ENCODE measurements at places on chromosomes 4 and X.

DNA sequence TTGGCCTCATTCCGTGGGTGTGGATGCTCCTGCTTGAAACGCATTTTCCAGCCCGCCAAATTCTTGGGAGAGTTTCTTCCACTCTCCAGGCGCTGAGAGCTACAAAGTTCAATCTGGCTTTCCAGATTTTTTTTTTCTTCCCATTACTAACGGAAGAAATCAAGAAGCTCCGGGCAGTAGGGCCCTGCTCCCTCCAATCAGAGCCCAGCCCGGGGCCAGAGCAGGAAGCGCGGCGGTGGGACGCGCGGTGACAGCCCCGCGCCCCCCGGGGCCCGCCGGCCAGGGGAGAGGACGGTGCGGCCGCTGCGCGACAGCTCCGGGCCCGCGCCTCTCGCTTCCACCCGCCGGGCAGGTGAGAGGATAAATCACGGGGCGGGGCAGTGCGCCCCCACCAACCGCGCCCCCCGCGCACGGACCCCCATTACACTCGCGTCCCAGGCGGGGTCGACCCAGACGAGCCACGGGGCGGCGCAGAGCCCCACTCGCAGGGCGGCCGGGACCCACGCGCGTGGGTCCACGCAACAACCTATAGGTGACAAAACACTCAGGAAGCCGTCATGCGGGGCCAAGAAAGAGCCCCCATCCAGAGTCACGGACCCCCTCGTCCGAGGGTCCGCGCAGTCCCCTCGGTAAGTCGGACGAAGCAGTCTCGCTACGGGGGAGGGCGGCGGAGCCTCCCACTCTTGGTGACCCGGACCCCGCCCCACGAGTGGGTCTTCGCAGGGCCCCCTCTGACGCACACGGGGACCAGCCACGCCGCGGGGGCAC lies 868 bp downstream of the AFAP1 start:
- no peak for DNase-seq

DNA sequence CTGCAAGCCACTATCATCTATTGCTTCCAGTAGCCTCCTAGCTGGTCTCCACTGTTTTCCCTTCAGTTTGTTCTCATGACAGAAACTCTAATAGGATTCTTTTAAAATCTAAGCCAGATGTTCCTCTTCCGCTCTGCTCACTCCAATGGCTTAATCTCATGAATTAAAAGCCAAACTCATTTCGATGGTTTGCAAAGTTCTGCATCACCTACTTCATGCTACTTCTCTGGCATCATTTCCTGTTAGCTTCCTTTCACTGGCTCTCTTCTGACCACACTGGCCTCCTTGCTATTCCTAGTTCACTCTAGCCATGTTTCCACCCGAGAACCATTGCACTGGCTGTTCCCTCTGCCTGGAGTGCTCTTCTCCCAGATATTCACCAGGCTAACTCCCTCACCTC lies 102.0 kb upstream of the LSM6 start:
- DNase-seq, result no peak

GRCh38 chr4:147509386-147509785 lies 28.5 kb downstream of the EDNRA start:
- DNase-seq, result no peak

DNA sequence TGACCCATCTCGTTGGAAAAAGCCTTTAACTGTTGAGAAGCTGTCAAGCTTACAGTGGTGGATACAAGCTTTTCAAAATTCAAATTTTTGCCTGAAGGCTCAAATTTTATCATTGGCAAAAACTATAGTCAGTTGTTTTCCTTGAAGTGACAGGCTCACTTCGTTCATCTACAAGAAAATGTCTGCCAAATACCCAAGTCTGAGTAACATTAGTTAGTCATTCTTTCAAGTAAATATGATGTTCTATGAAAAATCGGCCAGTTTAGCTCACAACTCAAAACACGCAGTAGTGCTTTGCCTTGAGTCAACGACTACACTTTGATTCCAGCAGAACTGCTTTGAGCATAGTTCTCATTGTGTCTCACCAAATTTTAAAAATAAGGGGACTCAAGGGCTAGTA lies 170.3 kb upstream of the MAMLD1 start:
- no peak for DNase-seq

DNA sequence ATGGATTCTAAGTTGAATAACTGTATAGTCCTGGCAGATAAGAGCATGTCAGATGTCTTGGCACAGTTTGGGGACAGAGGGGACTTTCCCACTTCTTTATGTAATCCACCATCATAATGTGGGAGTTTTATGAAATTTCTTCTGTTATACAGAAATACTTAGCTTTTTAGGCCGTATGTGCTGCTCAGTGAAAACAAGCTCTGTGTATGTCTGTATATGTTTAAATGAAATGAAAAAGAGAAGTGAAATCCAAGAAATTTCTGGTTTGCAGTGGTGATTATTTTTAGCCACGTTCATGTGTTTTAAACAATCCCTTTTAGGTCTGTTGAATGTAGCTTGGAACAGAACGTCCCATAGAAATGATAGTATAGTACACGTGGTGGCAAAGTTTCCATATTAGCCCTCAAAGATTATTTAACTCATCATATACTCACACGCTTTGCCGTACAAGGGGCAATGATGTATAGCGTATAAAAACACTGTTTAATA lies 41.0 kb downstream of the GAB1 start:
- peak; percentile 37 for DNase-seq

DNA sequence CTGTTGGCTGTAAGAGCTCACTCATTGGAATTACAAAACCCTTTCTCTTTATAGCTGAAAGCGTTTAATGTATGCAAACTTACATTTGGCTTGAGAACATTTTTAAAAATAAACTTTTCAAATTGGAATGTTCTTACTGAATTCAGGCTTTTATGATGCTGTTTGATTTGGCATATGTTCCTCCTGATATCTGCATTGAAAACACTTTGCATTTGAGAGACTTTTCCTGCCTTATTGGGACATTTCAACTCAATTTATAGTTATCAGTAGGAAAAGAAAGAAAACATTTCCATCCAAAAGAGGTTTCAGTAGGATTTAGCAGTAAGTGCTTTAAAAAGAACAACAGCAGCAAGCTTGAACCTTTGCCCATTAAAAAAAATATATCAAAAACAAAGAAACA lies 520.0 kb downstream of the IL1RAPL1 start:
- no peak for DNase-seq

DNA sequence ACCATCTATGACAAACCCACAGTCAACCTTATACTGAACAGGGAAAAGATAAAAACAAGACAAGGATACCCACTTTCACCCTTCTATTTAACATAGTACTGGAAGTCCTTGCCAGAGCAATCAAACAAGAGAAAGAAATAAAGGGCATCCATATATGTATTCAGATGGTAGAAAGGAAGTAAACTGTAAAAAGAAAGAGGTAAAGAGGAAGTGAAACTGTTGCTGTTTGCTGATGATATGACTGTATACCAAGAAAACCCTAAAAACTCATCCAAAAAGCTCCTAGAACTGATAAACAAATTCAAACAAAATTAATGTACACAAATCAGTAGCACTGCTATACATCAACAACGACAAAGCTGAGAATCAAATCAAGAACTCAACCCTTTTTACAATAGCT lies 538.7 kb upstream of the PABPC4L start:
- no peak for DNase-seq

DNA sequence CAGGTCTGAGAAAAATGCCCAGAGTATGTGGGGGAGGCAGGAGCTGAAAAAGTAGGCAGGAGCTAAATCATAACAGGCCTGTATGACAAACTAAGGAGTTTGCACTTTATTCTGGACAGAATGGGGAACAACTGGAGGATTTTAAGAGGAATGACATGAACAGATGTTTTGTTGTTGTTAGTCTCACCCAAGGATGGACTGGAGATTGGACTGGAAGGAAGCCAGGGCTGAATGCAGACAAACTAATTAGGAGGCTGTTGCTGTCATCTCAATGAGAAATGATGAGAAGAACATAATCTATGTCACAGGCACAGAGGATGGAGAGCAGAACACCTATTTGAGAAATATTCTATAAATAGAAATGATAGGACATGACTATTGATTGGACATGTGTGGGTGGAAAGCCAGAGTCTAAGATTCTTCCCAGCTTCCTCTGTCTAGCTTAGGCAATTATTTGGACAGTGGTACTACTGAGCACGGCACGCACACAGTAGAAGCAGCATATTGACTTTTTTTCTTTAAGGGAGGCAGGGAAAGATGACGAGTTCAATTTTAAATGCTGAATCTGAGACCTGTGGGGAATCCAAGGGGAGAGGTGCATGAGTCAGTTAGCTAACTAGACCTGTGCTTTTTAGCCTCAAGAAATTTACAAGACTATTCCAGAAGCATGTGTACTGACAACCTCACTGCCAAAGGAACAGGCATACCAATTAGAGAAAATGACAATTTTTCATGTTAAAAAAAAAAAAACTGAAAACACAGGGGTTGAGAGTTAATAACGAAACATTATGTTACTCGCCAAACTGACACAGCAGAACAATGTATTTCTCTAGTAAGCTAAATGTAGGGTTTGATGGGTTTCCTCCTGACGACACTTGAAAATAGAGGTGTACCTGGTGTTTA lies 963 bp upstream of the USO1 start:
- DNase-seq, result peak; percentile 41

GRCh38 chrX:70139736-70140135 lies 6.5 kb downstream of the IGBP1 start:
- no peak for DNase-seq

DNA sequence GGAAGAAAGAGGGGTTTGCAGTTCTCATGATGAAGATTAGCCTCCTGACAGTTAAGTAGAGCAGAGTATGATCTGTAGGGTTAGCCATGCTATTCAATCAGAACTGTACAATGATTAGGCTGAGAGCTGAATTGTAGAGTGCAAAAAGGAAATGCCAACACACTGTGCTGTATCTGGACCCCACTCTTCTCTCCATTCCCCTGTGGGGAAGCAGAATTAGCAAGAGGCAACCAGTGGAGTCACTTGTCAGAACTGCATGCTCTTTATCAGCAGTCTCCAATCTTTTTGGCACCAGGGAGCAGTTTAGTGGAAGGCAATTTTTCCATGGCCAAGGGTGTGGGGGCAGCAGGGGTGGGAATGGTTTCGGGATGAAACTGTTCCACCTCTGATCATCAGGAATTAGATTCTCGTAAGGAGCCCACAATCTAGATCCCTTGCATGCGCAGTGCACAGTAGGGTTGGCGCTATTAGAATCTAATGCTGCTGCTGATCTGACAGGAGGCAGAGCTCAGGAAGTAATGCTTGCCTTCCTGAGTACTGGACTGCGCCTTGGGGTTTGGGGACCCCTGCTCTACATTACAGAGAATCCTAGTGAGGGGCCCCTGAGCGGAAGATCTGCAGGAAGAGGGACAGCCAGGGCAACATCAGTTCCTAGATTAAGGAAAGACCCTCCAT lies 19.4 kb downstream of the TBC1D9 start:
- DNase-seq, result no peak

DNA sequence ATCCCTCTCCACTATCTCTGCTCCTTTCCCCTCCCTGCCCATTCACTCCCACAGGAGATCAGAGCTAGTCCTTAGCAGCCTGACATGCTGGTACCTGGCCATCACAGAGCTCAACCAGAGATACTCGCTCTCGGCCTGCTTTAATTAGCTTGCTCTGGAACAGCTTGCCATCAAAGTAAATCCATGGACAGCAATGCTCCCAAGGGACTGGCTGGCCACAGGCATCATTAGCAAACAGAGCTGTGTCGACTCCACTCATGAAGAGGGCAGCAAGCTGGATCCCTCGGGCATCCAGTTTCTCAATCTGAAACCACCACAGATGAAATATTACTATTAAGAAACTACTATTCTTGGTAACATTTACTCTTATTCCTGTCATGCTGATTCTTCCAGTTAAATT lies 43.4 kb upstream of the PHF8 start:
- DNase-seq, result no peak

DNA sequence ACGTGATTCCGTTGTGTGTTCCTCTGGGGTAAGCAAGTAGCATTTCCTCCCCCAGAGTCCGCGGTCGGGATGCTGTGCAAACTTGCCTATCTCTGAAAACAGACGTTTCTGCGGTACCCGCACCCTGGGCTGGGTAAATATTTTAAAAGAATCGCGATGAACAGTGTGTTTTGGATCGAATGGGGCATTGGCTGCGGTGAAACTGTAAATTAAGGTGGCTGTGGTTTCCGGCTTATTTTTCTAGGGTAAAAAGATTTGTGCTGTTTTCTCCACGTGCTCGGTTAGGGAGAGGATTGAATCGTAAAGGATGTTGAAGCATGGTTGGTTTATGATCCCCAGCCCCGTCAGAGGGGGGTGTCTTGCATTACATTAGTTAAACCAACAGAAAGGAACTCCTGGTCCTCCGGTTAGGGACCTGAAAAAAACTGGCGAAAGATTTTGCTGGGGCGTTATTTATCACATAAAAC lies 1.2 kb downstream of the HHIP start:
- no peak for DNase-seq

DNA sequence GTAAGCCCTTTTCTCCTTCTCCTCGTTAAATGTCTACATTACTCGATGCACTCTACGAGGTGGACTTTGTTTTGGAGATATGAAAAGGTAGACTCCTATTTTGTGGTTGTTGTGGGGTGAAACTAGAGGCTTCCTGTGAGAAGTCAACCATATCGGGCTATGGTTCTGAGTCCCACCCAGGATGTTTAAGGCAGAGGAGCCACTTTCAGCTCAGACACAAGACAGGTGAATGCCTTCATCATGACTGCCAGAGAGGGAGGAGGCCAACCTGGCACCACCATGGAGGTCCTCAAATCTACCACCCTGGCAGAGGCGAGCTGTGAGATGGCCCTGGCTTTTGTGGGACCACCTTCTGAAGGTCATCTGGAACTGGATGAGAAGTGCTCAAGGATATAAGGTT lies 154.4 kb upstream of the KLF3 start:
- DNase-seq, result no peak

- DNase-seq, result peak; percentile 94
These were observed 28.8 kb downstream of the RBM47 start for GRCh38 chr4:40600850-40601249.

DNA sequence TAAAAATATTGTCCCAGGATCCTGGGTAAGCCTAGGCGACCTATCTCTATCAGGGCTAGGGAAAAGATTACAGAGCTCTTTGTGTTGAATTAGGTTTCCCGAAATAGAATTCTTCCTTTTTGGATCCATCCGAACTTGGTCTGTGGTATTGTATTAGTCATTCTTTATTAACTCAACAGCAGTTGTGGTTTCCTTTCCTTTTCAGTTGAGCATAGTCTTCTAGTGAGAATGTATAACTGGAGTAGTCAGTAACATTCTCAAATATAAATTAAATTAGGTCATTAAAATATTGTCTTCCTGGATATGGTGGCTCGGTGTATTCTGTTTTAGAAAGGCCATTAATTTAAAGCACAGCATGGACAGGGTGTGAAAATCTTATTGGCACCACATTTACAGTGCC lies 520.4 kb downstream of the NLGN4X start:
- DNase-seq, result no peak

DNA sequence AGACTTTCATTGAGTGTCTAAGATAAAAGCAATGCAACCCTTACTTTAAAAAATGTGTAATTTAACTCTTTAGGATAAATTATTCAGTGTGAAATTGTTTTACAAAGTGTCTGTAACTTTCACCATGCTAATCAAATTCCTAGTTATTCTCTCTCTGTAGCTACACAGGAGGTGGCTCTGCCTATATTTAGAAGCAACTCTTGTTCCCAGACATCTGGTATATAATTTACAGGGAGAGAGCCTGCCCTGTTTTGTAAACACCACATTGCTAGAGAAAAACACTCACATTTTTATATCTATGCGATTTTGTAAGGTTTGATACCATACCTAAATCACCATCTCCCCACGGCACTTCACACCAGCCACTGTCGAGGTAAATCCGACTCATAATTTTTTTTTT lies 35.5 kb upstream of the SPATA4 start:
- no peak for DNase-seq

- DNase-seq, result no peak
These were observed 28.6 kb downstream of the AFAP1 start for GRCh38 chr4:7910952-7911578.

GRCh38 chr4:77360451-77360850 lies 203.4 kb downstream of the CCNG2 start:
- no peak for DNase-seq

GRCh38 chr4:23932901-23933308 lies 43.1 kb upstream of the PPARGC1A start:
- no peak for DNase-seq

Measured in suppressor macrophage (primary cell).